ENCODE measurements at places on chromosomes 4 and X.

DNA sequence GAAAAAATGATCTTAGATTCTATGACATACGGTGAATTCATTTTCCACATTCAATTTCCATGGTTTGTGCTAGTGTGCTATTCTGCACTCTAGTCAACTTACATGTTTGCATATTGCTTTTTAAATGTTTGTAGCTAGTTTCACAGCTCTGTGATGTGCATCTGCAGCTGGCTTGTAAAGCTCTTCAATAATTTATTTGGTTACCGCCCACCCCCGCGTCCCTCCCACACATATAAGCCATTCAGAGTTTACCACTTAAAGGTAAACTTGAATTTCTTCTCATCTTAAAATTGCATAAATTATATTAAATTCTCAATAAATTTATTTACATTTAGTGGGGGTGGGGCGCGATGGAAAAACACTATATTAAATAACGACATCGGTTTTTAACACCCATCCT, 291 bp upstream of the NBDY start:
- DNase-seq = peak; percentile 9

GRCh38 chr4:133150486-133151340, 1.6 kb downstream of the PCDH10 start:
- no peak for DNase-seq

GRCh38 chr4:175090116-175090515, 172.0 kb downstream of the ADAM29 start:
- no peak for DNase-seq

- DNase-seq = no peak
These were observed 41.9 kb downstream of the CNOT6L start for GRCh38 chr4:77777135-77777807.

DNA sequence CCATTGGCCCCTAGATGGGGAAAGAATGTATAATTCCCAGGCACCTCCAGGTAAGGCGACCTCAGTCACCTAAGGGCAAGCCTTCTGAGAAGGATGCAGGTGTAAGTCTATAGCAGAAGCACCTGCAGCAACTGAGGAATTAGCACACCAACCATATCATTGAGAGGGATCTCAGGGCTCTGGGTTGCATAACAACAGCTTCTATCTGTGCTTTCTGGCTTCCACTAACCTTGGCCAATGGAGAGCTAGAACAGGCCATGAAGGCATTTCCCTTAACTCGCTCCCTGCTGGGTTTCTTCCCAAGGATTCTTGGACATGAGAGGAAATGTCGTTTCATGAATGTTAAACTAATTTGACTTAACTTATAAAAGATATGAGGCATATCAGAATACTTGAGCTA, 177.8 kb upstream of the GK2 start:
- no peak for DNase-seq

DNA sequence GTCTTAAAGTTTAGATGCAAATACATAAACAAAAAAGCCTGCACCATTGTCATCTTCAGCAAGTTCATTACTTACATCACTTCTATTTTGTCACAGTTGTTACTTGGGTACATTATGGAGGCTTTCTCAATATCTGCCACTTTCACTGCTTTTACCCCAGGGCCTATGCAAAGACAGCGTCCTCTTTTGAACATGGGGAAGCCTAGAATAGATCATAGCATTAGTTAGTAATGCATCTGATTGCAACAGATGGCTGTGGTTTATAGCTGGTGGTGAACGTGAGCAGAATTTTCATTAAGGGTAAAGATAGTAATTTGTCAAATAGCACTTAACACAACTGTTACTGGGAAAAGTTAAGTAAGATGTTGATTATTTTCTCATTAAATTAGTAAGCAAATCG, 729 bp downstream of the CXCL11 start:
- DNase-seq = no peak
